HFF-Myc (cell line): ENCODE measurements at places on chromosomes 7 and 10.

- no peak for DNase-seq
Measured at GRCh38 chr10:50508315-50509051, 115.3 kb downstream of the SGMS1 start.

- DNase-seq: no peak
Measured at GRCh38 chr10:22681783-22682183, 32.6 kb downstream of the PIP4K2A start.

- no peak for DNase-seq
Measured at GRCh38 chr10:114305521-114305925, 66.5 kb downstream of the VWA2 start.

- no peak for DNase-seq
Measured at GRCh38 chr7:116571037-116571436, 46.2 kb downstream of the CAV1 start.

DNA sequence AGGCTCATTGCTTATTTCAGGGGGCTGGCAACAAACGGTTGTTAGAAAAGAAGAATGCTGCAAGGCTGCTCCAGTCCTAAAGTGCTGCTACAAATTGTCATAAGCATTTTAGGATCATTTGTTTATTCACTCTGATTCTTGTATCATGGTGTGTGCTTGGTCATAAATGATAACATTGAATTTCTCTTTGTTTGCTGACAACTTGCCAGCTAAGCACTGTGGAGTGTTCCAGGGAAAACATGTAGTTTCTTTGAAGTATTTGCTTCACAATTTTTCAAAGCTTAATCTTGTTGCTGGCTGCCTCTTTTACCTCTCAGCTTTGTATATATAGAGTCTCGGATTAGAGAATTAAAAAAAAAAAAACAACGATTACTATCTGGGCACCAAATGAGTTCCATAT is 263.0 kb downstream of the PHF14 start:
- no peak for DNase-seq

DNA sequence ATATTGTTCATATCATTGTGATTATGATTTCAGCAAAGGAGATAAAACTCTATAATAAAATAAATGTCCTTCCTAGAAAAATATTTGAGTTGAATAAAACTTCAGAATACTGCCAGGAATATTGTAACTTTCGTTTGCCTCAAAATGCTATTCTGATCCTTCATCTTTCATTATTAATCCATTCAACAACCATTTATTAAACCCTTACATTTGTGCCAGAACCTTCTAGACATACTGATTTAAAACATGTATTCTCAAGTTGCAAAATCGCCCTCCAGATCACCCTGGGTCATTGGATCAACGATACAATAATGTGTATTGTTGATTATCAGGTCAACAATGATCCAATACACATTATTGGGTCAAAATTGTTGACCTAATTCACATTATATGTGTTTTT is 759.8 kb downstream of the CNTNAP2 start:
- no peak for DNase-seq

- DNase-seq: peak; percentile 1
Measured at GRCh38 chr10:68007356-68007755, 67.7 kb downstream of the HERC4 start.

DNA sequence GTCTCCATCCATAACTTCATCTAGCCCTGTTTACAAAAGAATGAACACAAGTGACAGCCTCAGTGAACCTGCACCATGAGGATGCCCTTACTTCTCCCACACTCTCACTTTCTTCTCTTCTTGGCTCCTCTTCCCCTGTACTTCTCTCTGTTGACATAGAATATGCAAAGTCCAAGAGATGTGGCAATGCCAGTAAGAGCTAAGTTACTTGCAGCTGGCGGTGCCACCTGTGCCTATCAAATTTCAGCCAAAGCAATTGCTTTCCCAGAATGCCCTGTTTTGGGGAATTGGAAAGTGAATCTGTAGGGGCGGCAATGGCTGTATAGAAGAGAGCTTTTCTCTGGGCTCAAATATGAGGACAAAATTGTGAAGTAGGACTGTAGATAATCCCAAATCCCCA is 557.8 kb downstream of the AUTS2 start:
- DNase-seq: no peak

DNA sequence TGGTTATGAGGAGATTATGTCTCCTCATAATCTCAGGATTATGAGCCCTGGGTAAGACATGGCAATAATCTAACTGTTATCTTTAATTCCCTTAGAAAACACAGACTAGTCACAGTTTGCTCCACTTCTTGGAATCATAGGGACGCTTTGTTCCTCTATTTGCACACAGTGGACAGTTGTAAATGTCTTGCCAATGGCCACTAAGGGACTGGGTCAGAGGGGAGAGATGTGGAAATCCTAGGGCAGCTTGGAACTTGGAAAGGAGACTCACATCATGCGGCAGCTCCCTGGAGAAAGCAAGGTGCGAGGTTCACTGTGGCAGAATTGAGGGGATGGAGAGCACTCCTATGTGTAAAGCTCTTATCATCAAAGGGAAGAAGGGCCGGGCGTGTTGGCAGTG is 266.1 kb downstream of the PRPF18 start:
- no peak for DNase-seq

DNA sequence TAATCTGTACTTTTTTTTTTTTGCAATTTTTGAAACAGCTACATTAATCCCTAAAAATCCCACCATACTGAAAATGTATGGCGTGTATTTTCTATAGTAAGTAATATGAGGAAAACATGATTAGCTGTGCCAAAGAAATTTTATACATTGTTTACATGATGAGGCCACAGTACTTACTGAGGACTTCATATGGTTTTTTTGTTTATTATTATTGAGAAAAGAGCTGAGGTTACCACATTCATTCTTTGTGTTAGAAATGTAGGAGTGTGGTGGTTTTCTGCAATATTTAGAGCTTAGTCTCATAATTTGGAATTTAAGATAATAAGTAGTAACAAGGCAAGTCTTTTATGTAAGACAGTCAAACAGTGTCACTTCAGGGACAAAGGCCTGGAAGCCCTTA is 45.1 kb downstream of the SLC25A40 start:
- DNase-seq: no peak

- DNase-seq: no peak
Measured at GRCh38 chr7:137747359-137748031, 99.3 kb downstream of the DGKI start.

GRCh38 chr7:76244781-76245391 is 43.2 kb downstream of the SRRM3 start:
- DNase-seq: no peak

DNA sequence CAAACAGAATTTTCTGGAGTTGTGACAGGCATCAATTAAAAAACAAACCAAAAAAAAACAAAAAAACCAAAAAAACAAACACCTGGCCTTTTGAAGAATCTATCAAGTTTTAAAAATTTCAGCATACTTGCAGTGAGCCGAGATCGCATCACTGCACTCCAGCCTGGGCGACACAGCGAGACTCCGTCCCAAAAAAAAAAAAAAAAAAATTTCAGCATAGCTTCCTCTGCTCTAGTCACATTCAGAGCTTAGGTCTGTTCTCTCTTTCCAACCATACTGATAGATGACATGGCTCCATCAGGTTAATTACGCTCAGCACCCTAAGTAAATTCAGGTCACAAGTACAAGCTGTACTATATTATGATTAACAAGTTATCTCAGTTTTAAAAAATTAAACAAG is 3.1 kb downstream of the KBTBD2 start:
- no peak for DNase-seq

GRCh38 chr7:139860090-139860775 is 31.2 kb downstream of the TBXAS1 start:
- DNase-seq: no peak

DNA sequence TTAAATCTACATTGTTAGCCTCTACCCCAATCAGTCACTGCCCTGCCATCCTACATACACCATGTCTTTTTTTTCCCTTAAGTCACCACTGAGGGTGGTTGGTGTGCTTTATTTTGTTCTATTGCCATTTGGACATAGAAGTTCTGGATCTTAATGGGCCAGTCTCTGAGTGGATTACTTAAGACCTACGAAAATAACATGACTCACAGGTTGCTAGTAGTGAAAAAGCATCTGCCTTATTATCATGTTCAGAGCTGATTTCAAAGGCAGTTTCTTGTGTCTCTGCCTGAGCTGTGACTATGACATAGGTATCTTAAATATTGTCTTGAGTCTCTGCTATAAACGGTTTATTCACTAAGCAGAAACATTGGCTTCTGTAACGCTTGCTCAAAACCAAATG is 410.8 kb downstream of the MDFIC start:
- DNase-seq: no peak

GRCh38 chr7:26278770-26279169 is 12.9 kb upstream of the SNX10 start:
- DNase-seq: no peak

DNA sequence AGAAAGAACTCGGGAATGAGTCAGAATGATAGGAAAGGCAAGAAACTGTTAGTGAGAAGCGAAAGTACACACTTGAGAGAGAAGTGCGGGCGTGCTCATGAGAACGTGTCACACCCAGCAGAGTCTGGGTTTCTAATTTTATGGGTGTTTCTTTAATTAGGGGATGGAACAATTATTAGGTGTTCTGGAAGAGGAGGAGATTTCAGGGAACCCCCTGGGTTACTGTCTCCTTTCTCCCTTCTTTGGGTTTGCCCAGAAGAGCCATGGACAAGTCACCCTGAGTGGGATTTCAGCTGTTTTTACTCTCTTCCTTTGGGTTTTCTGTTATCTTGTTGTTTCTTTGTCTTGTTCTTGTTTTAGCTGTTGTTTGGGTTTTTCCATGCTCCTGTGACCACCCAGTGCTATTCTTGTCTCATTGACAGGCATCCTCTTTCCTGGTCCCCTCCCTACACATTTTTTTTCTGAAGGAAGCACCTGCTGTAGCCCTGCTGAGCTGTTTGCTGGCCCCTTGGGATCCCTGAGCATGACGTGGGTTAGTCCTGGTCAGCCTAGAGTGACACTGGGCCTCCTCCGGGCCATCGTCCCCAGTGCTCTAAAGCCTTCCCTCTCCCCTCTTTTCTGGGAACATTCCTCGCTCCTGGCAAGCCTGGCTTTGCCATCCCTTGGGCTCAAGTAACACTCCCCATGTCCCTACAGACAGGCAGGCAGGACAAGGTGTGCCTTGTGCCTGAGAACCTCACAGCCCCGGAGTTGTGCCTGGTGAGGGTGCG is 3.5 kb downstream of the SH2D4B start:
- DNase-seq: no peak

- no peak for DNase-seq
Measured at GRCh38 chr10:105352827-105353226, 711.7 kb downstream of the SORCS3 start.

- no peak for DNase-seq
Measured at GRCh38 chr7:29140873-29141468, 5.4 kb downstream of the CPVL start.

DNA sequence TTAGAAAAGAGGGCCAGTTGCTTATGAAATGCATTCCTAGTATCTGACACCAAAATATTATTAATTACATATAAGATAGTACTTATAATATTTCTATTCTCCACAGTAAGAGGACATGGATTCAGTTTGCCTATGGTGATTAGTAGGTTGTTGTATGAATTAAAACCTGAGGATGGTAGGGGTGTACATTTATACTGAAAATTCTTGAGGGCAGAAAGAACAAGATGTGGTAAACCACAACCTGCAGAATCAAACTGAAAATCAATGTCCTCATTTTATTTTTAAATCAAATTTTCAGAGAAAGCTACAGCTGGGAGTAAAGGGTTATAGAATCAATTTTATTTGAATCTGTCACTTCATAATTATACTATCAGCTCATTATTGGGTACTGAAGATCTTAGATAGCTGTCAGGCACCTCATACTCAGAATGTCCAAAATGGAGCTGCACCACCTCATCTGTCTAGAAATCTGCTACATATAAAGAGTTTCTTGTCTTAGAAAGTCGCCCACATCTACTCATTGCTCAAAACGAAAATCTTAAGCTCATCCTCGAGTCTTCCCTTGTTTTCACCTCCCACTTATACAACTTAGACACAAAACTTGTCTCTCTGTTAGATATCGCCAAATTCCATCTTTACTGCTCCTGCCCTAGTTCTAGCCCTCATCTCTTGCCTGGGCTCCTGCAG is 65.4 kb downstream of the MYO3A start:
- DNase-seq: no peak

DNA sequence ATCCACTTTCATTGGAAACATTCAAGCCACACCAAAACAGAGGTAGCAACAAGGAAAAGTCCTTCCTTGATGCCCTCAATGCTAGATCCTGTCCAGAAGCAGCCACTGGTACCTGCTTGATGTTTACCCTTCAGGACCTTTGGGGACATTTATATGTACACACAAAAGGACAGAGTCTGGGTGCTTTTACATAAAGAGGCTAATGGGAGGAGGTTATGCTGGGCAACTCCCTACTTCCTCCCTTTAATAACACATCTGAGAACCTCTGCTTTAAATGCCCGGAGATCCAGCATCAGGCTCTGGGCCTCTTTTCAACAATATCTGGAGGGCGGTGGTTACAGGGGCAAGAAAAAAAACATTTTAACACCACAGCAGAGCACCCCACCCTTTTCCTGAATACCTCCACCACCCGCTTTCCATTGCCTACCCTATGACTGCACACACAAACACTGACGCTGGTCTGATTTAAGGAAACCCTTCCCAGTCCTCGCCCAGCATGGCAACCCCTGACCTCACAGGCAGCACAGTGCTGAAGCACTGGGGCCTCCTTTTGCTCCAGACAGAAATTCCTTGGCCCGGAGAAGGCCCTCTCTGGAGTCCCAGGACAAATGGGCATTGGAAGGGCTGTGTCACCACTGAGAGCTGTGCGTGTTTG is 39.3 kb upstream of the DUSP5 start:
- DNase-seq: no peak

DNA sequence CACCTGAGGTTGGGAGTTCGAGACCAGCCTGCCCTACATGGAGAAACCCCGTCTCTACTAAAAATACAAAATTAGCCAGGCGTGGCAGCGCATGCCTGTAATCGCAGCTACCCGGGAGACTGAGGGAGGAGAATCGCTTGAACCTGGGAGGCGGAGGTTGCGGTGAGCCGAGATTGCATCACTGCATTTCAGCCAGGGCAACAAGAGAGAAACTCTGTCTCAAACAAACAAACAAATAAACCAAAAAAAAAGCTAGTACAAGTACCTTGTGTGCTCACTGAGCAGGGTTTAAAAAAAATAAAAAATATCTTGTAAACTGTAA is 11.2 kb upstream of the SPOCK2 start:
- DNase-seq: no peak

- no peak for DNase-seq
Measured at GRCh38 chr7:107244613-107245012, 75.8 kb downstream of the HBP1 start.

DNA sequence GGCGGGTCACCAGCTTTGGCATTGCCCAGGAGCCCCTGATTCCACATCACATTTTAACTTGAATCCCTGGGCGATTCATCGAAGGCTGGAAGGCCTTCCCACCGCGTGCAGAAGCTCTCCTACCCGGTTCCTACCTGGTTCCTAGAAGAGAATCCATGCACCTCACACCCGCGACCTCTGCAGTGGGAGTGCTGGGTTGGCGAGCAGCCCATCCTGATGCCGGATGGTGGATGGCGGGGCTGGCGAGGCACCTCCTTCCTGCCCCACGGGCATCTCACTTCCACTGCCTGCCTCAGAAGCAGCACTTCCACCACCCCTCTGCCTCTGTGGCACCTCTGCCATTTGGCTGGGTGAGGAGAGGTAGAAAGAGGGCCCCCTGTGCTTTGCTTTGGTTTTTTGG is 32.0 kb downstream of the NUB1 start:
- no peak for DNase-seq

- DNase-seq: no peak
Measured at GRCh38 chr10:73815719-73816030, 4.3 kb upstream of the NDST2 start.

- DNase-seq: no peak
Measured at GRCh38 chr7:100544386-100544785, 5.4 kb downstream of the AGFG2 start.

- no peak for DNase-seq
Measured at GRCh38 chr7:27129729-27130539, 623 bp downstream of the HOXA4 start.

- no peak for DNase-seq
Measured at GRCh38 chr10:122173337-122173736, 97.8 kb upstream of the BTBD16 start.
